ENCODE measurements at places on chromosomes 4 and X.

DNA sequence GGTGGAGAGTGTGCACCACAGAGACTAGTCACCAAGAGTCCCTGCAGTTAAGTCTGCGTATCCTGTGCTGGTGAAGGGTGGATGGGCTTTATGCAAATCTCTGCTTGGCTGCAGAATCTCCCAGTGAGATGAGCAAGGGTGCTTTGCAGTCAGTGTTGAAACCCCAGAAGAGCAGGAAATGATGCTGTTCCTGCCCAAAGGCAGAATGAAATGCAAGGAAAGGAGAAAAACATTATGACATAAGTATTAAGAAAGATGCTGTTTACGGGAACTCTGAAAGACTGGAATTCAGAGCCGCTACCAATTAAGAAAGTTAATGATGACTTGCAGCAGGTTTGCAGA is 25.4 kb upstream of the ACSL1 start:
- no peaks in the 10 kb centered on the region for H3K4me1 ChIP-seq
- no peak overlapping the region for H3K27ac ChIP-seq
- no peaks in the 10 kb centered on the region for H3K27me3 ChIP-seq

DNA sequence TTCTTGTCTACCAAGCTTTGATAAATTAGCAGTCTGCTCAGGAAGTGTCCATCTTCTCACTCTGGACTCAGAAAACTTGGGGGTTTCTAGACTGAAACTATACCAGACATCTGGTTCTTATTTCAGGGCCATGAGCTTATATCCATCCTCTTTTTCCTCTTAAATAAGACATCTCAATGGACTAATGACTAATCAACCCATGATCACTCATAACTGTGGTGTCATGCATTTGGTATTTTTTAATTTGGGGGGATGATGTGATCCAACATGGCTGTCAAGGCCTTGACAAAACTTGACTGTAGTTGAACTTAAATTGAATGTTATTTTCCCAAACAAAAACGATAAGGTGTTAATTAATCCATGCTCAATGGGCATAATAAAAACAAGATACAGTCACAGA is 87.8 kb downstream of the GPRASP3 start:
- no peak for DNase-seq
- H3K4me3 ChIP-seq: no peak overlapping the region
- H3K4me1 ChIP-seq: no peaks in the 10 kb centered on the region
- H3K36me3 ChIP-seq: no peaks in the 10 kb centered on the region
- H3K27me3 ChIP-seq: no peaks in the 10 kb centered on the region

- no peak for DNase-seq
- H3K4me3 ChIP-seq: no peak overlapping the region
- no peaks in the 10 kb centered on the region for H3K36me3 ChIP-seq
- H3K4me1 ChIP-seq: no peaks in the 10 kb centered on the region
Measured at GRCh38 chr4:89538171-89538570, 230.6 kb upstream of the GPRIN3 start.

- H3K27me3 ChIP-seq: no peaks in the 10 kb centered on the region
- no peak overlapping the region for H3K4me3 ChIP-seq
- H3K4me1 ChIP-seq: no peaks in the 10 kb centered on the region
- no peaks in the 10 kb centered on the region for H3K36me3 ChIP-seq
Measured at GRCh38 chrX:64093761-64094160, 111.7 kb downstream of the AMER1 start.
